ENCODE measurements at places on chromosomes 6 and 20.

DNA sequence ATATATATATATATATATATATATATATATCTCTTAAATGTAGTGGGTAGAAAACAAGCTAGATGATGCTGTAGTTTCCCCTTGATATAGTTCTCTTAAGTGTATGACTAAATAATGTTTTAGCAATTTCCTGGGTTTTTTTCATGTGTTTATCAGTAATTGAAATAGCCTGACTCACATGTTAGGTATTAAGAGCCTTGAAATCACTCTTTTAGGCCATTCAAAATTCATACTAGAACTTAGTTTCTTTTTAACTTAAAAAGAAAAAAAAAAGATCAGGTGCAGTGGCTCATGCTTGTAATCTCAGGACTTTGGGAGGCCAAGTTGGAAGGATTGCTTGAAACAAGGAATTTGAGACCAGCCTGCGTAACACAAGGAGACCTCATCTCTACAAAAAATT is 44.1 kb downstream of the NKX2-4 start:
- DNase-seq = no peak

DNA sequence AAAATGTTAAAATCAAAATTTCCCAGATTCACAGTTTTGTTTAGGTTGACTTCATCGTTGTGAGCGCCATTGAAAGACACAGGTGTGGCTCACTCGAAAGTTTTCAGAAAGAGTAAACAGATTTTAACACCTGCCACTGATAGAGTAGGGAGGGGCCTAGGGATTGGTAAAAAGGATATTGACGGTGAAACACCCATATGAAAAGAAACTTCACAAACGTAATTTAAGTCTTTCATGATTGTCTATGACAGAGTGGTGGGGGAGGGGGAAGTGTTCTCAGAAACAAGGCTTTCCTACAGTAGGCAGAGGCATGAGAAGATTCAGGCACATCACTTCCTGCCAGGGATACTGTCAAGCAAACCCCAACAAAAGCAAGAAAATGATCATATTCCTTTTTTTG is 101.4 kb downstream of the PERP start:
- DNase-seq = no peak

GRCh38 chr6:160101277-160102205 is 20.1 kb upstream of the SLC22A1 start:
- no peak for DNase-seq

DNA sequence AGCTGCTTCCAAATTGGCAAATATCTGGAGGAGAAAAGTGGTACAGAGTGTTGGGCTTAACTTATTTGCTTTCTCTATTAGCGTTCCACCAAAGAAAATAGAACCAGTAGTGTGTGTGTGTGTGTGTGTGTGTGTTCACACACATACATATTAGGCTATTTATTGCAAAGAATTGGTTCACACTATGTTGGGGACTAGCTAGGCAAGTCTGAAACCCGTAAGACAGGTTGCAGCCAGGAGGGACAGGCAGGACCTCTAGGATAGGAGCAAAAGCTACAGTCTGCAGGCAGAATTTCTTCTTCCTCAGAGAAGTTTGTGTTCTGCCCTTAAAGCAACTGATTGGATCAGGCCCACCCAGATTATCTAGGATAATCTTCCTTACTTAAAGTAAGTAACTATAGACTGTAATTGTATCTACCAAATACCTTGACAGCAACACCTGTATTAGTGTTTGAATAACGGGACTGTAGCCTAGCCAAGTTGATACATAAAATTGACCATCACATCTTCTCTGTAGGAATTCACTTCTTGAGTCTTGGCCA is 12.8 kb downstream of the KCTD20 start:
- no peak for DNase-seq

DNA sequence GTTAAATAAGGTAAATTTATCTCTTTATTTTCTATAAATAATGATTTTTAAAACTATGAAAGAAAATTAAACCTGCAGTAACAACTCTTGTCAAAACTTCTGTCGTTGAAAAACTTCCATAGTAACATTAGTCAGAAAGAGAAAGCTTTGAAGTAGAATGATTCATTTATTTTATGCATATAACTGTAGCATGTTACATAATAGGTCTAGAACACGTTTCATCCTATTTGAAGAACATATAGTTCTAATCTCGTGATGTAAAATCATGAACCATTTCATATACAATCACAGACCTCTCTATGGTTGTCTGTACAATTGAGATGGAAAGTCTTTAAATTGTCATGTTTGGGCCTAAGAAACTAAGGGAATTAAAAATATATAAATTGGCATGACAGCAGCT is 61.3 kb upstream of the MYLIP start:
- no peak for DNase-seq

DNA sequence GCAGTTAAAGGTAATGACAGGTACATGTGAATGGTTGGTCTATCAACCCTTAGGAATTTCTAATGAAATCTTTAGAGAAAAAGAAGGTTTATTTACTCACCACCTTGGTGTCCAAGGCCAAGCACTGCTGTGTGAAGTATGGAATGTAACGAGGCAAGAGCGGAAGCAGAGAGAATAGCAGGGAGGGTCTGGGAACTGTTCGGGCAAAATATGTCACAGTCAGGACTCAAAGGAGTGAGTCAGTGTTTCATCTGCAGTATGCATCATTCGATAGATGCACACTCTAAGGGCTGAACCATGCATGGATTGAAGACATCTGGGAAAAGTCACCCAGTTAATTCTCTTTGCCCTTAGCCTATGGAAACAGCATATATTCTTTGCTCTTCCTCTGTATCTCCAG is 33.2 kb downstream of the ADGRF5 start:
- DNase-seq = no peak

DNA sequence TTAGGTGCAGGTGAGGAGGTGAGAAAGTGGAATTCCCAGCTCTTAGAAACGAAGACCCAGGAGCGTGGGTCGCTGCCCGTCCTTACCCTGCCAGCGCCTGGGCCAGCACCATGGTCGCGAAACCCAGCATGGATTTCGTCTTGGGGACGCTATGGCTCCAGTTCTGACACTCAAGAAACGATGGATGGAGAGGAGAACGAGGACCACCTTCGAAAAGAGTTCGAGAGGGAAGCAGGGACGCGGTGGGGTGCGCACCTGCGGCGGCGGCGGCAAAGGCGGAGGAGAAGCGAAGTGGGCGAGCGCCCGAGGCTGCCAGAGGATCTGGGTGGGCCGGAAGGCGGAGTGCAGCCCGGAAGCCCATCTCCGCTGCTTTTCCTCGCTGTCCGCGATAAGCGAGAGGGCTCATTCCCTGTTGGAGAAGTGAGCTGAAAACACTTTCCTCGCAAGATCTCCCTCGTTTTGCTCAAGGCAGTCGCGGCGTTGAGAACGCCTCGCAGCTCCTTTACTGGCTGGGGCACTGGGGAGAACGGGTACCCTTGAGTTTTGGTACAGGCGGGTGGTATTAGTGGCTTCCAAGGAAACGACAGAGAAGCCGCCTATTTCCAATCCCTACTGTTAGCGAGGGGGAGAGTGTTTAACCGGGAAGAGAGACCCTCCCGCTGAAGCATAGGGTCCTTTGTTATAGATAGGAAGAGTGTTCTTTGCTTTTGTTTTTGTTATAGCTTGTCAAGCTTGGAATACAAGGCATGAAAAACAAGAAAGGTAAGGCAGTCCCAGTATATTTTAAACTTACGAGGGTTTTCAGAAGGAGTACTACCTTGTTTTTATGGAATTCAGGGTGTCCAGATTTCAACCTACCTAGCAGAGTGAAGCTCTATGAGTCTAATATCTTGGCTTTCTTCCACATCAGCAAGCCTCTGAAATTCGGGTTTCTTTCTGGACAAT is 109.5 kb downstream of the TRIM27 start:
- no peak for DNase-seq

DNA sequence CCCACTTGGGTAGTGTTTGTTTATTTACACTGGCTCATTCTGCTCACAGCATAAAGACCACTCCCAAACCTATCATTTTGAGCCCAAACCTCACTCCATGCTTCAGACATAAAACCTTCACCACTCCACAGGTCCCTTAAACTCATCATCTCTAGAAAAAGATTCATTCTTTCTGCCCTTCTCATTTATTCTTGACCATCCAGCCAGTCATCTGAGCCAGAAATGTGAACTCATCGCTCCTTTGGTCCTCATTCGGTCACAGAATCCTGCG is 12.4 kb downstream of the TPMT start:
- no peak for DNase-seq

Measured in thoracic aorta (tissue), 2 donors.